ENCODE measurements at places on chromosomes 7 and 10. TPM values are rescaled to one million over a fixed set of nuclear protein-coding genes. Genes with fewer than 3 reads are reported as not detected.

- DNase-seq: no peak
Measured at GRCh38 chr10:108014145-108014901, 849.8 kb upstream of the SORCS1 start.

GRCh38 chr10:66929375-66929774 lies 3.5 kb downstream of the LRRTM3 start:
- DNase-seq: no peak

DNA sequence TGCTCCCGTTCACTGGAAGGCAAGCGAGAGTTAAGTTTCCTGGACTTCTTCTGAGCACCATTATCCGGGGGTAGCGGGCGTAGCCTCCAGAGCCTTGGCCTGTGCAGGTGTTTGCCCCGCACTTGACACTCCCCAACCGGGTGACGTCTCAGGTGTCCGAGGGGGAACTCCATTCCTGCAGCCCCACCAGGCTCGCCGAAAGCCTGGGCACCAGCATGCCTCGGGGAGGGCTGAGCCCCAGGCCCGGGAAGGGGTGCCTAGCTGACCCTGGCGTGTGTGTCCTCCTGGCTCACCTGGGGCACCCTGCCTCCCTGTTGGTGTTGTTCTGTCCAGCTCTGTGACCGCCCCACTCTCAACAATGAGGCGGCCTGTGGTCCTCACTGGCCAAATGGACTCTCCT lies 109.4 kb upstream of the GPR26 start:
- no peak for DNase-seq

- DNase-seq: no peak
Measured at GRCh38 chr7:116285252-116285651, 74.9 kb downstream of the TES start.

Gene GHRHR
- 0.84 TPM for total RNA-seq

Gene SPDYE9
- total RNA-seq: not detected

Gene OPN1SW
- not detected for total RNA-seq
